ENCODE measurements at places on chromosomes 4 and X.

- DNase-seq, result no peak
Measured at GRCh38 chrX:83145876-83146275, 362.2 kb upstream of the POU3F4 start.

- DNase-seq, result no peak
Measured at GRCh38 chr4:108694423-108694822, 44.0 kb downstream of the OSTC start.

GRCh38 chr4:103008875-103009729 is 10.4 kb downstream of the SLC9B1 start:
- no peak for DNase-seq

DNA sequence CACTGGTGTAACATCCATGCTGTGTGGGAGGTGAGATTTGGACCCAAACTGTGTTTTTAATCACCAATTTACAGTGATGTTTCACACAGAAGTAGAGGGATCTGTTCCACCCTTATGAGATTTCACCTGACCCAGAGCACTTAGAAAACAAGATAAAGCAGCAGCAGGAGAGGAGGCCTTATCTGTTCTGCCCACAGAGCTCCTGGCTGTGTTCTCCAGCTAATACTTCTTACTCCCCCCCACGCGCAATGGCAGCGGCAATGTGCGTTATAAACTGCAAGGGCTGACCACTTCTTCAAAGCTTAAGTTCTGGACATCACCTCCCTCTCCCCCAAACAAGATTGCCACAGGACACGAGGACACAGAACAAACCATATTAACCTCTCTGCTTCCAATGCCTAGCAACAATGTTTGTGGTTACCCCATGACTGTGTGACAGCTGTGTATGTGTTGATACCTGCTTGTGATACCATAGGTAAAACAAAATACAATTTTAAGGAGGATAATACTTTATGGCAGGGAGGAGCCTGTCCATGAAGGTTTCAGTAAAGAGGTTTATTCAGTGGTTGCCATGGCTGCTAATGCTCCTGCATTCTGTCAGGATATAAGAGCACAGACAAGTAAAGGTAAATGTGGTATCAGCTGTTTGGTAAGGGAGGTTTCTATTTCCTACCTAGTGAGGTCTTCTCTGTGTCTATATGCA is 210.0 kb downstream of the SOWAHB start:
- DNase-seq, result no peak

- peak; percentile 8 for DNase-seq
Measured at GRCh38 chr4:184448821-184449220, 25.5 kb downstream of the IRF2 start.

DNA sequence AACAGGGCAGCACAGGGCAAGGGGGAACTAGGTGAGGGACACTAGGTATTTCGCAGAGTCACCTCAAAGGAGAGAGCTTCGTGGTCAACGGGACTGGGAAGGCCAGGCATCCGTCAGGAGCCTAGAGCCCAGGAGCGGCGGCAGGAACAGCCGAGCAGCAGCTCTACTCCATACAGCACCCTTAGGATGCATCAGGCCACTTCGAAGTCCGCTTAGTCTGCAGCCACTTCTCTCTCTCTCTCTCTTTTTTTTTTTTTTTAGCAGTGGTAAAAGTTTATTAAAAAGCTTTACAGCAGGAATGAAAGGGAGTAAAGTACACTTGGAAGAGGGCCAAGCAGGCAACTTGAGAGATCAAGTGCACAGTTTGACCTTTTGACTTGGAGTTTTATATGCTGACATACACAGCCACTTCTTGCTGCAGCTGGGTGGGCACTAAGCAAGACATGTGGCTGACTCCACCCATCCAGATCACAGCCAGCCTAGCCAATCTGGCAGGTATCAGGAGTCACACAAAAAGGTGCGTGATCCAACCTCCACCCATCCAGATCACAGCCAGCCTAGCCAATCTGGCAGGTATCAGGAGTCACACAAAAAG is 209.7 kb upstream of the RADX start:
- DNase-seq, result no peak

- no peak for DNase-seq
Measured at GRCh38 chr4:78298618-78299017, 241.5 kb downstream of the FRAS1 start.

GRCh38 chr4:39369301-39369700 is 3.1 kb upstream of the RFC1 start:
- DNase-seq, result no peak

- DNase-seq, result no peak
Measured at GRCh38 chr4:142035566-142035965, 399.2 kb downstream of the IL15 start.

GRCh38 chr4:48546336-48546735 is 56.3 kb downstream of the ZAR1 start:
- DNase-seq, result peak; percentile 34

GRCh38 chr4:185196437-185196836 is 7.4 kb downstream of the CFAP97 start:
- DNase-seq, result no peak

DNA sequence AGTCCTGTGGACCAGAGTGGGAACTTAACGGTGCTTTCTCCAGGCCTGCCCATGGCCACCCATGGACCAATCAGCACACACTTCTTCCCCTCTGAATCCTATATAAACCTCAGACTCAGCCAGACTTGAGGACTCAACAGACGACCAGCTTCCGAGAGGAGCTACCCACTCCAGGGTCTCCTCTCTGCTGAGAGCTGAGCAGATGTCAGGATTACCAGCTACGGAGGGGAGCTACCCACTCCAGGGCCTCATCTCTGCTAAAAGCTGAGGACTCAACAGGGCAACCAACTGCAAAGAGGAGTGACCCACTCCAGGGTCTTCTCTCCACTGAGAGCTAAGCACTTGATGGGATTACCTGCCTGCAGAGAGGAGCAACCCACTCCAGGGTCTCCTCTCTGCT is 80.0 kb upstream of the DDX60 start:
- no peak for DNase-seq

- DNase-seq, result no peak
Measured at GRCh38 chr4:68570122-68570507, 6.0 kb downstream of the UGT2B17 start.

GRCh38 chr4:77043507-77044136 is 32.2 kb downstream of the CCNI start:
- DNase-seq, result no peak

DNA sequence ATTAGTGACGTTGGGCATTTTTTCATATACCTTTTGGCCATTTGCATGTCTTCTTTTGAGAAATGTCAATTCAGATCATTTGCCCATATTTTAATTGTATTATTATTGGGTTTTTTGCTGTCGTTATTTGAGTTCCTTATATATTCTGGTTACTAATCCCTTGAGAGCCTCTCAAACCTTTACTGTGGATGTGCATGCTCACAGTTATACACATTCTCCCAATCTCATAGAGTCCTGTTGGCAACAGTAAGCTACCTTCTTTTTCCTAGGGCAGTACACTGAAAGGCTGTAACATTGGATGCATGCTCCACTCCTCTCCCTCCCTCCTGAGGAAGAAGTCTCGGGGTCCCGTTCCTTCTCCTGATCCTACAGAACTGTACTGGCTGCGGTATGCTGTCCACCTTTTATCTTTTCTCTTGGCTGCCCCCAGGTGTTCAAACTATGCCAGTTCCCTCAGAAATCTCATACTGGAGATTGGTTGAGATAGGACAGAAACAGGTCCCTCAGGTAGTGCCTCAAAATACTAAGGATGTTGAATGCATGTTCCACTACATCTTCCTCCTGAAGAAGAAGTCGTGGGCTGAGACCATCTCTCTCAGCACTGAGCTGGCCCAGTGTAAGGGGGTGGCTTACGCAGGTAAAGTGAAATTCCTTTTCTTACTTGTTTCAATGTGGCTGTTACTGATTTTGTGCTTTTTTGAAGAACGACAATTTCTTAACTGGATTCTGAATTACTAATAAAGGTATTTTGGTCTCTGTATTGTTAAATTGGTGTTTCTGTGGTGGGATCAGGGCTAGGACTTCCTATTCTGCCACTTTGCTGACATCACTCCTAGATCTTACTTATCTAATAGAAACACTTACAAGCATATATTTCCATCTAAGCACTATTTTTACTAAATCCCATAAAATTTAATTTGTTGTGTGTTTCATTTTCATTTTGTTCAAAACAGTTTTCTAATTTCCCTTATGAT is 145.4 kb upstream of the HUWE1 start:
- DNase-seq, result peak; percentile 58

GRCh38 chrX:31420302-31420701 is 348.5 kb upstream of the FTHL17 start:
- no peak for DNase-seq

GRCh38 chr4:7021930-7022664 is 21.1 kb upstream of the TADA2B start:
- no peak for DNase-seq

DNA sequence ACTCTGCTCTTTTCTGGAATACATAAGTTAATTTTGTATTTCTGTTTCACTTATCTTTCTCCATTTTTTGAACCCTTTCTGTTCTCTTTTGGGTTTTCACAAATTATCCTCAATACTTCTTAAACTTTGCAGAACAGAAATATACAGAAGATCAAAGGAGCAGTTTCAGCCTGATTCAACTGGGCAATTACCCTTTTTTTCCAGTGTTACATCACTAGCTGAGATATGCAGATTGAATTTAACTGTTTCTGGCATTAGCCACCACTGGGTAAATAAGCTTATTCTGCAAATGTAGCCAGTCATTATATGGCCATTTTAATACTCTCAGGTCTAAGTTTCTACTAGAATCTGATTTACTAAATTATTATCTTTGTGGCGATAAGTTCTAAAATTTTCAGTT is 66.9 kb upstream of the GRID2 start:
- no peak for DNase-seq

GRCh38 chr4:97015301-97015700 is 1128.0 kb downstream of the STPG2 start:
- DNase-seq, result no peak

DNA sequence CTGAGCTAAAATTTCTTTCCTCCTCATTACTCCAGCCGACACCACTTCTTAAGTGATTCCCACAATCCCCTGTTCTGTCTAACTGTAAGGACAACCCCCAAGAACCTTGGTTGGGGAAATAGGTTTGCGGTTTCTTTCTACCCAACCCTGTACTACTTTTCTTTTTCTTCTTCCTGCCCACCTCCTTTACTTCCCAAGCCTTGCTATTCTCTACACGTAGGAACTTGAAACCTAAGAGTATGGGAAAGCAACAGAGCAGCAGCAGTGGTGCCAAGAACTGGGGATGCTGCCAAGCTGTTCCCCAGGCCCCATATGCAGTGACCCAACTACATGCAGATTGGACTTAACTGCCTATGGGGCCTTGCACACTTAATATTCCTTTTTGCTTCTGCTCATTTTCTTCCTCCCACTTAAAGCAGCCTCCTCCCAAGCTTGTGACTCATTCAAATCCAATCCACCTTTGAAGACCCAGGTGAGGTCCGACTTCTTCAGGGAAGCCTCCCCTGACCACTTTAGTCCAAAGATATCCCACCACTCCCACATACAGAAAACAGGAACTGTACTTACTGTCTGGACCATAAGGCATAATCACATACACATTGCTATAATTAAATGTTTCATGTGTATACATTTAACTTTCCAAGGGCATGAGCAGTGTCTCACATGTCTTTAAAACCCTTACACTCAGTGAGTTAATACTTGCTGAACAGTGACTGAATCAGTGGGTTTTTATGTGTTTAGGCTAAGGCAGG is 1.7 kb downstream of the FAM120C start:
- DNase-seq, result no peak

GRCh38 chr4:8645753-8646124 is 53.2 kb downstream of the CPZ start:
- DNase-seq, result no peak

DNA sequence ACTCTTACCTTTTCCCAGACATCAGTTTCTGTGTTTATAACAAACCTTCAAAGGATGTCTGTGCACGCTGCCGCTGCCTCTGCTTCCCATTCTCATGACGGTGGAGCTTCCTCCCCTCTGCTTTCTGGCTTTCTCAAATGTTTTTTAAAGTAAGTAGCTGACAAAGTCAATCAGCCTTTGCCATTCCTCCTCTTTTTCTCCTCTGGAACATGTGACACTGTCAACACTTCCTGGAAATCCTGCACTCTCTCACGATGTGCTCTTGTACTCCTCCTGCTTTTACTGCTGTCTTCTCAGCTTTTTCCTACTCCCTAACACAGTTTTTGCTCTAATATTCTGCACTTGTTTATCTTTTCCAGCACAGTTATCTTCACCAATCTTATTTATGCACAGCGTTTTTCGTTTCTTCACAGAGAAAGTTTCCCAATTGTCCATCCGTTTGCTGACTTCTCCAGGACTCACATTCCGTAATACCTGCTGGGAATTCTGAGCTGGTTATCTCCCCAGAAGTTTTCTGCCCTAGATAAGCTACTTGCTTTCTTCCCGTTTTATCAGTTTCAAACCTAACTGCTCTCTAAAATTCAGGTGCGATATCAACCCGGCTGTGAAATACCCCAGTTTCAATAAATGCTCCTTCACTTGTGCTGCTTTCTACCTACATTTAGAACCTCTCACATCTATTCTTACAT is 465.6 kb upstream of the AGA start:
- no peak for DNase-seq

DNA sequence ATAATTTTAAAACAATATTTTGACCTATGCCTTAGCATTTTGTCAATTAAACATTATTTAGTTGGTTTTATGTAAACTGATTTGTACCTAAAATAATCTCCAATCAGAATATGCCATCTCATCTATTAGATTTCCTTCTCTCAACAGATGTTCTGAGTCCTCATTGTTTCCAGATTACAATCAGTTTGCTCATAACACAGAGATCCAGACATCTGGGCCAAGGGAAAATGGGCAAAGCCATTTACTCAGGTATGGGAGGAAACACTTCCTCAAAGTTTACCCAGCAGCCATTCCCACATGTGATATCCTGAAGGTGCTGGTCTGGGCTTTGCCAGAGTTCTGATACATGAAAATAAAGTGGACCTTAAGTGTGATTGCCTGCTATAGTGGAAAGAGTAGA is 217.9 kb upstream of the GPC4 start:
- no peak for DNase-seq

- DNase-seq, result peak; percentile 50
Measured at GRCh38 chr4:184328022-184328736, 110.5 kb upstream of the ENPP6 start.

DNA sequence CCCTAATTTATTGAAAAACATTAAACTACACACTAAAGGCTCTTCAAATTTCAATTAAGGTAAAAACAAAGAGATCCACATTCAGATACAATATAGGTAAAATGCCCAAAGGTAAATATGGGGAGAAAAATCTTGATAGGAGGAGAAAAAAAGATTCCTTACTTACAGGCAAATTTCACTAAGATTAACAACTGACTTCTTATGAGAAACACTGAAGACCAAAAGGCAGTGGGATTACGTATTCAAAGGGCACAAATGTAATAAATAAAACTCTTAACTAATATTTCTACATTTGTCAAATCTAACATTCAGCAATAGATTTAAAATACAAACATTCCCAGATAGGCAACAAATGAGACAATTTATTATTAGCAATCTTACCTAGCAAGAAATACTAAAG is 829.3 kb downstream of the SH3BGRL start:
- DNase-seq, result no peak

- no peak for DNase-seq
Measured at GRCh38 chr4:180792541-180792940, 1450.7 kb upstream of the TENM3 start.
